Activated CD4-positive, alpha-beta T cell treated with anti-CD3 and anti-CD28 coated beads for 24 hours (primary cell): ENCODE measurements at places on chromosomes 7 and 10.

DNA sequence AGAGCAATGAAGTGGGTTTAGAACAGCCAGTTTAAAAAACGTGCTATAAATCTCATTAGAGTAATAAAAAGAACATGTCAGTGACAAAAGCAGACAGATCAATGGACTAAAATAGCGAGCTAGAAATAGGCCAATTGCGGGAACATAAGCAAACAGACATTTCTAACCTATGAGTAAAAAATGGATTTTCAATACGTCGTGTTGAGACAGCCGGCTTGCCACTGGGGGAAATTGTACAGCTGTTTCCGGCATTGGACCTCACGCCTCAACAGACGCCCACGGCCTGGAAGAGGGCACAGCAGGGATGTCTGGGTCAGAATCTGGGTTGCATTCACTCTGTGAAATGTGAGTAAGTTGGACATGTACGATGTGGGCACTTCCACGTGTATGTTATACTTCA lies 92.9 kb downstream of the SVOPL start:
- DNase-seq = no peak

DNA sequence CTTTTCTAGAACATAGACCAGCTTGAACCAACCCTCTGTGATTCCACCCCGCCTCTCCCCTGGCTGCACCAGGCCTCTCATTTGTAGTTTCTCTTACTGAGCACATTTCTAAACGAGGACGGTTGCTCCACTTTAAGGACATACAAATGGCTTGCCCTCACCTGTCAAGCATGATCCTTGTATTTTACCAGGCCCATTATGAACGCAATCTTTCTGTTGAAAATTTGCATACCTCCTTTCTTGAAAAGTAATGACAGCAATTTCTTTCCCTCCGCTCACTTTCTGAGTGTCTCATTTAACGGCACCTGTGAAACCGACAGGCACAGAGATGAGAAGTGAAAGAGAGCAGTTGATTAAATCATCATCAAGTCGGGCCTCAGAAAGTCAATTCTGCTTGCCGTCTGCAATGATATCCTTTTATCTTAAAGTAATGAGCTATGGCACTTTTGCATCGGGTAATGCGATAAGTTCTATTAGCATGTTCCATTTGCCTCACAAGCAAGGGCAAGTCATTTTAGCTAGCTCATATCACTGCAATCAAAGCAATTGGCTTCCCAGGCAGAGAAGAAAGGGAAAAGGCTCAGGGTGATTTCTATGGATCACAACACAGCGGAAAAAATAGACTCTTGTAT lies 705.6 kb upstream of the GALNT17 start:
- no peak for DNase-seq

- DNase-seq = no peak
Observed at GRCh38 chr7:112097524-112097923, 108.7 kb downstream of the DOCK4 start.

DNA sequence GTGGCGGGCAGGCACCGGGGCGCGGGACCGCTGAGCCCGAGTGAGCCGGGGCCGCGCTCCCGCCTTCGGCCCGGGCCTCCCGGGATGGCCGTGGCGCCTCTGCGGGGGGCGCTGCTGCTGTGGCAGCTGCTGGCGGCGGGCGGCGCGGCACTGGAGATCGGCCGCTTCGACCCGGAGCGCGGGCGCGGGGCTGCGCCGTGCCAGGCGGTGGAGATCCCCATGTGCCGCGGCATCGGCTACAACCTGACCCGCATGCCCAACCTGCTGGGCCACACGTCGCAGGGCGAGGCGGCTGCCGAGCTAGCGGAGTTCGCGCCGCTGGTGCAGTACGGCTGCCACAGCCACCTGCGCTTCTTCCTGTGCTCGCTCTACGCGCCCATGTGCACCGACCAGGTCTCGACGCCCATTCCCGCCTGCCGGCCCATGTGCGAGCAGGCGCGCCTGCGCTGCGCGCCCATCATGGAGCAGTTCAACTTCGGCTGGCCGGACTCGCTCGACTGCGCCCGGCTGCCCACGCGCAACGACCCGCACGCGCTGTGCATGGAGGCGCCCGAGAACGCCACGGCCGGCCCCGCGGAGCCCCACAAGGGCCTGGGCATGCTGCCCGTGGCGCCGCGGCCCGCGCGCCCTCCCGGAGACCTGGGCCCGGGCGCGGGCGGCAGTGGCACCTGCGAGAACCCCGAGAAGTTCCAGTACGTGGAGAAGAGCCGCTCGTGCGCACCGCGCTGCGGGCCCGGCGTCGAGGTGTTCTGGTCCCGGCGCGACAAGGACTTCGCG lies 534 bp downstream of the FZD9 start:
- DNase-seq = no peak

- DNase-seq = no peak
Observed at GRCh38 chr10:128230401-128230800, 104.2 kb upstream of the MKI67 start.

GRCh38 chr7:155591055-155591775 lies 44.9 kb upstream of the CNPY1 start:
- no peak for DNase-seq

DNA sequence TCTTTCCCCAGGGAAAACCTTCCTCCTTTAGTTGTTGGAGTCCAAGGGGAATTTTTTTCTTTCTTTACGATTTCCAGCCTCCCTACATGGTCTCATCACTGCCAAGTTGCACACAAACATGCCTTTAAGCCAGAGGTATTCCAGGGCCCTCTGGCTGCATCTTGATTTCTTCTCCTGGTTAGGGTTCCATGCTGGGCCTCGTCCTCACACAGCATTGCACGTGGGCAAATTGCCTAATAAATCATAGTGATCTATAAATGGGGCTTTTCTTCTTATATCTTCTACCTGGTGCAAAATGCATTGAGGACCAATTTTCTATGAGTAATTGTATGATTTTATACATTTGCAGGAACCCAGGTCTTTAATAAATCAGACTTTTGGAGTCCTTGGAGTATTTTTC lies 284.2 kb downstream of the C7orf25 start:
- no peak for DNase-seq

GRCh38 chr7:130095812-130096211 lies 25.5 kb downstream of the KLHDC10 start:
- no peak for DNase-seq

DNA sequence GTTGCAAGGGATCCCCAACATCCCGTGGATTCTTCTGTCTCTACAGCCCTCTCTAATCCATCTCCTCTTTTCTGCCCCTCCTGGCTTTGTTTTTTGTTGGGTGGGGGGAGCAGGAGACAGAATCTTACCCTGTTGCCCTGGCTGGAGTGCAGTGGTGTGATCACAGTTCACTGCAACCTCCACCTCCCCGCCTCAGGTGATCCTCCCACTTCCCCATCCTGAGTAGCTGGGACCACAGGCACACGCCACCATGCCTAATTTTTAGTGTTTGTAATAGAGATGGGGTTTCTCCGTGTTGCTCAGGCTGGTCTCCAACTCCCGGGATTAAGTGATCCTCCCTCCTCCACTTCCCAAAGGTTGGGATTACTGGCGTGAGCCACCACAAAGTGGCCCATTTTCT lies 121.8 kb downstream of the MYL10 start:
- DNase-seq = no peak

GRCh38 chr7:30310674-30311362 lies 26.4 kb downstream of the ZNRF2 start:
- DNase-seq = no peak

DNA sequence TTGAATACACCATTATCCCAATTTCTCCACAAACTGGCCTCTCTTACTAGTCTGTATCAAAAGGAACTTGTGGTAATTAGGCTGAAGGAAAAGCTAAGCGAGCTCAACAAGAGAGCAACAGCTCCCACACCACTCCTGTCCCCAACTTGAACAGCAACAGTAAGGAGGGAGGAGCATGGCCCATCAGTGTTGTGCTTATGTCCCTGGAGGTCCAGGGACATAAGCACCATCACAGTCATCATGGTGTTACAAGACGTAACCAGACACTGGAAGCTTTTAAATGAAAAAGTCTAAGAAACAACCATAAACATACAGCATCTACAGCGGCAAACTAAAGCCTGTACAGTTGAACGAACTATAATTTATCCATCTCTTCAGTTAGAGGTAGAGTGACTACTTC lies 989 bp downstream of the ERLIN1 start:
- no peak for DNase-seq

DNA sequence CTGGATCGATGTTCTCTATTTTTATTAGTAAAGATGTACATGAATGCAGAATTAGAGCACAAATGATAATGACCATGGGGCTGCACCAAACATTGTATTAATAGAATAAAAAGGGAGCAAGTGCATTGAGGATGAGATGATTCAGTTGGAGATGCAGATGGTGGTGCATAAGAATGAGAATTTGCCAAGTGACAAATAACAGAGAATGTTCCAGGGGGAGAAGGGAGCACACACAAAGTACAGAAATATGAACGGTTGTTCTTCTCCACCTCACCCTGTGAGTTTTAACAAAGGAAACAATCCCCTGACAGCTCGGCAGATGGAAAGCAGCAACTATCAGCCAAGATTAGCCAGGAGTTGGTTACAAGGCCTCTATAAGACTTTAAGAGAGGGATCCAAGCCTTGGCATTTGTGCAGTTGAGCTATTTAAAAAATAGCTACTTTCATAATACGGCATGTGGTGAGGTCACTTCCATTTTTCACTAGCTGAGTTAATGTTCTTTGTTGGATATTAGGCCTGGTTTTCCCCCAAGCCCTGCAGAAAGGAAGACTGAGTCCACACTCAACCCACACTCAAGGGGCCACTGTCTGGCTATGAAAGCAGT lies 462.5 kb downstream of the TNS3 start:
- no peak for DNase-seq

- DNase-seq = no peak
Observed at GRCh38 chr7:140005754-140006503, 56.8 kb downstream of the PARP12 start.

- DNase-seq = no peak
Observed at GRCh38 chr10:76974017-76974691, 663.5 kb downstream of the KCNMA1 start.

DNA sequence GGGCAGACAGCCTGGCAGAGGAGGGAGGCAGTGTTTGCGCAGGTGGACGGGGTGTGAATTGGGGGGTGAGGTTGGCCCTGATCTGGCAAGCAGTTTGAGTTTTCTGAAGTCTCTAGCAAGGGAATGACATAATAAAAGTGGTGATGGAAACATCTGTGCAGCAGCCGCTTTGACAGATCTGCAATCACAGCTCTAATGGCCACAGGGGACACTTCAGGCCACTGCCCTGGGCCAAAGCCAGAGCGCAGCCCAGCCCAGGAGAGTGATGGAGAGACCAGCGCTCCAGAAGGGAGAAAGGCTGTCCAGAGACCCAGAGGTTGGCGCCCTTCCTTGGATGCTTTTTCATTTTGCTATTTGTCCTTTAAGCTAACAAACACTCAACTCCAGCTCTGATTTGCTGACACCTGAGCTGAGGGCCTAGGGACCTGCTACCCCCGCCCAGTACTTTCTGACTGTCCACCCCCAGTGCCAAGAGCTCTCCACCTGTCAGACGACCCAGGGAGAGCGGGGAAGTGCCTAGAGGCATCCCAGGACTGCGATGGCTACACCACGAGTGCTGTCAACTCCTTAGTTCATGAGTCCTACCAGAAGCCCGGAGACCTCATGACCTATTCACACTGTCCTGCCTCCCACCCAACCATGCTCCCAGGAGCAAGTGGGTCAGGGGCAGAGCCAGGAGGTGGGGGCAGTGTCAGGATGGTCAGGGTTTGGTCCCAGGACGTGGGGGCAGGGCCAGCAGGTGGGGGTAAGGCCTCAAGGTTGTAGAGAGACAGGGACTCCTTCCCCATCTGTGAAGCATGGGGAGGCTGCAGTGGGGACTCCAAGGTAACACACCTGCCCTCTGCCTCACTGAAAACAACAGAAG lies 112.6 kb downstream of the PRKAG2 start:
- DNase-seq = no peak

GRCh38 chr10:58867683-58868082 lies 308.8 kb upstream of the PHYHIPL start:
- DNase-seq = no peak

DNA sequence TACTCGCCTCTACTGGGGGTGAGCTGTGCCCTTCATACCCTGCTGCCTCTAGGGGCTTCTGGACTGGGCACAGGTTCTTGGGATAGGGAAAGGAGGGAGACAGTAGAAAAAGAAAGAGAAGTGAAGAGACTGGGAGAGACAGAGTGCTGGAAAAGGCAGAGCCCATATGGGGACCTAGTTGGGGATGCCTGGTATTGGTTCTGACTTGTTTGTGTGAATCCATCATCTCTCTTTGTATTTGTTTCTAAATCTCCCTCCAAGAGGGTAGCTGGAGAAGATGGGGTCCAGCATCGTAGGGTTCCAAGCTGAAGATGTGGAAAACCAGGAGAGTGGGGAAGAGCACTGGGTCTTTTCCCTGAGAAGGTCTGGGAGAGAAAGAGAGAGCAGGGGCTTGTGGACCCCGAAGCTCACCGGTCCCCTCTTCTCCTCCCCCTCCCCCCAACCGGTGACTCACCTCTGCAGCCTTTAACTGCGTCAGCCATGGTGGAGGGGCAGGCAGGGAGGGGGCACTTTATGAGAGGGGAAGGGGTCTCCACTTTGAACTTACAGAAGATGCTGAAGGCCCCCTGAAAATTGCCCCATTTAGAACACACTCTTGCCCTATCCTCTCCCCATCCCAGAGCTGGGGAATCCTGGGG lies 3.2 kb upstream of the VGF start:
- no peak for DNase-seq

DNA sequence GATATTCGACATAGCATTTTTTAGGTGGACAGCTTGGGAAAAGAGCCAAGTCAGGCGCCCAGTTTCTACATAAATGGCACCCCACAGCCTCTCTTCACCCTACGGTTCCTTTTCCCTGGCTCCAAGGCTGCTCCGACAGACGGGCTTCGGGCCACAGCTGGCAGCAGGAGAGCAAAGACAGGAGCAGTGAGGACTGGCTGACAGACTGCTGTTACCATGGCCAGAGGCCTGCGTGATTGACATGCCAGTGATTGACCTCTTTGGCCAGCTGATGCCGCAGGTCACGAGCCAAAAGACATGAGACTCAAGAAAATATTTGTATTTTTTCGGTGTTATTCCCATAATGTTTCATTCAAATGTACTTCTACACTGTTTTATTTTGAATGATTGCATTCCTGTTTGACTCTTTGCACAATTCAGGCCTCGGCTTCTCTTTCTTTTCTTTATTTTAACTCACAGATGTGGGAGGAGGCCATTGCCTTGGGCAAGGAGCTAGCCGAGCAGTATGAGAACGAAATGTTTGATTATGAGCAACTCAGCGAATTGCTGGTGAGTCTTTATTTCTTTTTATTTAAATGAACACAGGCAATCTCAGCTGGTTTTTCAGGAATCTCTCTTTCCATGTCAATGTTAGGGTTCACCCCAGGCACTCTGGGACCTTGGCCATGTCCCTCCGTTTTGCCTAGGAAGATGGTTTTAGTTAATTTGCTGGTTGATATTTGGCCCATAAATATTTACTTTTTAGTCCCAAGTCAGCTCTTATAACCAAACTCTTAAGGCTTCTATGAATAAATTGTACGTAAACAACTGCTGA lies 146.3 kb upstream of the NPS start:
- no peak for DNase-seq
